HT1080 (cell line): ENCODE measurements at places on chromosomes 5 and 9. TPM values are rescaled to one million over a fixed set of nuclear protein-coding genes. Genes with fewer than 3 reads are reported as not detected.

FOXD4L6 gene
- 0.13 TPM in 1 of 2 replicates, not detected in the other for total RNA-seq

BSPRY gene
- not detected in 2 replicates for total RNA-seq

ARHGEF37 gene
- total RNA-seq: 0.02 and 0.03 TPM in 2 replicates

STC2 gene
- 39.2 and 48.6 TPM in 2 replicates for total RNA-seq

PCDHB8 gene
- not detected in 2 replicates for total RNA-seq

FBN2 gene
- total RNA-seq: 12.8 and 14.0 TPM in 2 replicates

SLC36A2 gene
- not detected in 2 replicates for total RNA-seq

EGFL7 gene
- total RNA-seq: 31.8 and 34.6 TPM in 2 replicates

DNA sequence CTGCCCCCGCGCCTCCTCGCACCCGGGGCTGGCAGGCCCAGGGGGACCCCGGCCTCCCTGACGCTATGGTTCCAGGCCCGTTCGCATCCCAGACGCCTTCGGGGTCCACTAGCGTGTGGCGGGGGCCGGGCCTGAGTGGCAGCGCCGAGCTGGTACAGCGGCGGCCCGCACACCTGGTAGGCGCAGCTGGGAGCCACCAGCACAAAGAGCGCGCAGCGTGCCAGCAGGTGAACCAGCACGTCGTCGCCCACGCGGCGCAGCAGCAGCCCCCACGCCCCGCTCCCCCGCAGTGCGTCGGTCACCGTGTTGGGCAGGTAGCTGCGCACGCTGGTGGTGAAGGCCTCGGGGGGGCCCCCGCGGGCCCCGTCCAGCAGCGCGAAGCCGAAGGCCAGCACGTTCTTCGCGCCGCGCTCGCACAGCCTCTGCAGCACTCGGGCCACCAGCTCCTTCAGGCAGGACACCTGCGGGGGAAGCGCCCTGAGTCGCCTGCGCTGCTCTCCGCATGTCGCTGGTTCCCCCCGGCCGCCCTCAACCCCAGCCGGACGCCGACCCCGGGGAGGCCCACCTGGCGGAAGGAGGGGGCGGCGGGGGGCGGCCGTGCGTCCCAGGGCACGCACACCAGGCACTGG lies 548 bp downstream of the TERT start:
- DNase-seq: no peak

DNA sequence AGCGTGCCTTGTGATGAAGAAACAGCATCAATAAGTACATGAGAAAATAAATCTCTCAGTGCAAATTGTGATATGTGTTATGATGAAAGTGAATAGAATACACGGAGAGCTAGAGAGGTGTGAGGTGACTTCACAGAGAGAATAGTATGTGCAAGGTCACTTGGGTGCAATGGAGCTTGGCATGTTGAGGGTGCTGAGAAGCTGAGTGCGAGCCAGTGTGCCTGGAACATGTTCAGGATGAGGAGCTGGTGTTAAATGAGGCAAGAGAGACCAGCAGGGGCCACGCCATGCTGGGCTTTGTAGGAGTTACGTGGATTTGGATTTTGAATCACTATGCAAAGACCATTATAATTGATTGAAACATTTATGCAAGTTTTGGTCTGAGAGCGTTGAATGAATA lies 12.8 kb upstream of the RPS23 start:
- DNase-seq: no peak

DNA sequence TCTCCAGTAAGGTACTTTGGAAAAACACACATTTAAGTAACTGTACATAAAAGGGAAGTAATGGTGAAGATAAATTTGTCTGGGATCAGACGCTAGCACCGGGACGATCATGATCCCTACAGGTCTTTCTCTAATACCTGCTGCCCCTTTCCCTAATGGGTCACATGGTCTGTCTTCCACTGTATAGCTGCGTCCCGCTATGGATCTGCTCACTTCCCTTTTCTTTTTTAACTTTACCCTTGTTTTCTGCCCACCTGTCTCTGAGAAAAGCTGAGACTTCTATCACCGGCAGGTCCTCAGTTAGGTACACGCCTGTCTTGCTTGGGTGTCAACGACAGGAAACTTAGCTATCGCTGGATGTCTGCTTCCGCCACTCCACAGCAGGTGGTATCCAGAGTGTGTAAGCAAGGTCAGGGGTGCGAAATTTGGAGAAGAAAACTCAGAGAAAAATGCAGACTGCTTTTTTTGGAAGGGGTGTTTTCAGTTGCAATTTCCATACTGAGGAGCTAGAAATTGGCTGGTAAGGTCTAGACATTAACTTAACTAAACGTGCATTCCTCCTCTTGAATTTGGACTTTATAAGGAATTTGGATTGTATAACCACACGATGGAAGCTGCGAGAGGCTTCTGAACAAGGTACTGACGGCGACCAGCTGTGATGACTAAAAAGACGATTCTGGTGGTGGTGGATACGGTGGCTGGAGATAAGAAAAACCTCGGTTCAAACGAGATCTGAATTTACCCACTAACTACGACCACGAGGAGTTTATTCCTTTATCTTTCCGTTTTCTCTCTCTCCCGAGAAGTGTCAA lies 1.1 kb upstream of the ICE1 start:
- no peak for DNase-seq

DNA sequence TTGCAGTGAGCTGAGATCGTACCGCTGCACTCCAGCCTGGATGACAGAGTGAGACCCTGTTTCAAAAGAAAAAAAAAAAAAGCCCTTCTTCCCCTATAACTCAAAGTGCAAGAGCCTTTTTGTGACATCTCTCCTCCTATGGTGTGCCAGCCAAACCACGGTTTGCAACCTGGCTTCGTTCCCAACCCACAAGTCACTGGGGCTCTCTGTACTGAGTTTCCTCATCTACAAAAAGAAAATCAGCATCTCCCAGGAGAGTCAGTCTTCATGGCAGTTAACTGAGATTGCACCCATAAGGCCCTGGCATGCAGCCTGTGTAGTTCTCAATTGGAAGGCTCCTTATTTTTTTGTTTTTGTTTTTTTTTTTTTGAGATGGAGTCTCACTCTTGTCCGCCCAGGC lies 14.8 kb downstream of the ODF2 start:
- peak; percentile 42 for DNase-seq

DNA sequence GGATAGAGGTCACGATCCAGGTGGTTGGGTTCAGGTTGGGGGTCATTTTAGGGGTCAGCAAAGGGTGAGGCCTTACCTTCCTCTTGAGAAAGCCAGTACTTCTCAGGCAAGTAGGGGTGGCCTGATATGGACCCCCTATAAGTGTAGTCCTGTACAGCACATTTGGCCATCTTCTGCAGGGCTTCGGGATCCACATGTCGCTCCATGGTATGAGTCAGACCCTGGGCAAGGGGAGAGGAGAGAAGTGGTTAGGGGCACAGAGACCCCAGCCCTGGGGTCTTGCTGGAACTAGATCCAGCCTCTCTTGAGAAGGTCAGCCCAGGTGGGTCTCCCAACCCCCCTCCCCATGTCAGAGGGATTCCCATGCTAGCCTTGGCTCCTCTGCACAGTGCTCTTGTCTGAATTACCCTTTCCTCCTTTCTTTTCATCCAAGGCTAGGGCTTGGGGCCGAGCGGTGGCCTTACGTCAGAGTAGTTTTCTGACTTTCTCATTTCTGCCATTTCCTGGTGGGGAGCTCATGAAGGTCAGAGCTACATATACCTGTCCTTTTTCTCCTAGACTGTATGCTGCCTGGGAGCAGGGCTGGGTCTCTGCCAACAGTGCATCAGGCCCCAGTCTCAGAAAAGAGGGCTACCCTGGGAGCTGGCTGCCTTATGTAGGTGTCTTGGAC lies 9.0 kb upstream of the MYORG start:
- no peak for DNase-seq

- DNase-seq: no peak
These were observed 30.9 kb downstream of the NTNG2 start for GRCh38 chr9:132192728-132193127.

GRCh38 chr9:123058834-123059233 lies 25.4 kb downstream of the GPR21 start:
- peak; percentile 57 for DNase-seq

DNA sequence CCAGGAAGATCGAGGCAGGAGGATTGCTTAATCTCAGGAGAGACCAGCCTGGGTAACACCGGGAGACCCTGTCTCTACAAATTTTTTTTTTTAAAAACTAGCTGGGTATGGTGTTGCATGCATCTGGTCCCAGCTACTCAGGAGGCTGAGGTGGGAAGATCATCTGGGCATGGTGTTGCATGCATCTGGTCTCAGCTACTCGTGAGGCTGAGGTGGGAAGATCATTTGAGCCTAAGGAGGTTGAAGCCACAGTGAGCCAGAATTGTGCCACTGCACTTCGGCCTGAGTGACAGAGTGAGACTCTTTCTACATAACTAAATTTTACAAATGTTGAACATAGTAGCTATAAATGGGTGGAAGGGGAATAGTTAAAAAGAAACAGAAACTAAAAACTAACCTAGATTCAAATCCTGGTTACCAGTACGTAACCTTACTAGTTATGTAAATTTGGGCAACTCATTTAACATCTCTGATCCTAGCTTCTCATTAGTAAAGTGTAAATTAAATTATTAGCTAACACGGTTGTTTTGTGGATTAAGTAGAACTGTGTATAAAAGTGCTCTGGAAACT lies 41.7 kb downstream of the TMEM161B start:
- DNase-seq: no peak

DNA sequence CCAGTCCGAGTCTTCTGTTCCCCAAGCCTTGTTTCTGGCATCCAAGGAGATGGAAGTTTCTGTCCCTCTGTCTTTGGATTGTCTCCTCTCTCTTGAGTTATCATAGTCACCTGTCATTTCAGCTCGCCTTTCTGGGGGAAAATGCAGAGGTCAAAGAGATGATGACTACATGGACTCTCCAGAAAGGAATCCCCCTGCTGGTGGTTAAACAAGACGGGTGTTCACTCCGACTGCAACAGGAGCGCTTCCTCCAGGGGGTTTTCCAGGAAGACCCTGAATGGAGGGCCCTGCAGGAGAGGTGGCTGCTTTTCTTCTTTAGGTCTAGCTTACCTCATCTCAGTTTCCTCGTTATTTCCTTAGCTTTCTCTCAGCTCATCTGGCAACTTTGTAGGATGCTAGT lies 25.1 kb downstream of the ERAP2 start:
- no peak for DNase-seq

GRCh38 chr9:21883642-21884041 lies 81.2 kb downstream of the MTAP start:
- no peak for DNase-seq

DNA sequence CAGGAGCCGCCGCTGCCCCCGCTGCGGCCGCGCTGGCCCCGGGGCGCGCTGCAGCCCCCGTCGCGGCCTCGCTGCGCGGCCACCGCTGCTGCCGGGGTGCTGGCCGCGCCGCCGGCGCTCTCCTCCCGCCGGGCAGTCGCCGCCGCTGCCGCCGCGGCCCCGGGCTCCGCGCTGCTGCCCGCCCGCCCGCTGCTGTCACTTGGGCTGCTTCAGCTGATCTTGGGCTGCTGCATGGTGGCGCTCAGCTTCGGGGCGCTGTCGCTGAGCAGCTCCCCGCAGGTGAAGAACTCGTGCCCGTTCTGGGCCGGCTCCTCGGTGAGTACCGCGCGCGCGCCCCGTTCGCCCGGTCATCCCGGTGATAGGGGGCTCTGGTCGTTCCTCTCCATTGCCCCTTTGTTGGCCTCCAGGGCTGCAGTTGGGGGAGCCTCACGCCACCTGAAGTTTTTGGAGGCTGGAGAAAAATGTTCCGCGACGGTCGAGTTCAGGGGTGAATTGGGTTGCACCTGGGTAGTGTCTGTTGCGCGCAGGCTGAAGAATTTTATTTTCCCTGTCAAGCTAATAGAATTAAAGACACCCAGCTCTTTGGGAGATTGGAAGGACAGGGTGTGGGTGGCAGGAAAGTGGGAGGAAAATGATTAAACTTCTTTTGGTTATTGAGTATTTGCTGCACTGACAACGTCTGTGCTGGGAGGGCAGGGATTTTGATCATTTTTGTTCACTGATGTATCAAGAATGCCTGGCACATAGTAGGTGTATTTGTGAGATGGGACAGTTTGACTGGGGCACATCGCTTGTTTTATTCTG lies 596 bp downstream of the ENTREP1 start:
- no peak for DNase-seq

GRCh38 chr9:96062031-96062430 lies 186.5 kb downstream of the ERCC6L2 start:
- DNase-seq: no peak

DNA sequence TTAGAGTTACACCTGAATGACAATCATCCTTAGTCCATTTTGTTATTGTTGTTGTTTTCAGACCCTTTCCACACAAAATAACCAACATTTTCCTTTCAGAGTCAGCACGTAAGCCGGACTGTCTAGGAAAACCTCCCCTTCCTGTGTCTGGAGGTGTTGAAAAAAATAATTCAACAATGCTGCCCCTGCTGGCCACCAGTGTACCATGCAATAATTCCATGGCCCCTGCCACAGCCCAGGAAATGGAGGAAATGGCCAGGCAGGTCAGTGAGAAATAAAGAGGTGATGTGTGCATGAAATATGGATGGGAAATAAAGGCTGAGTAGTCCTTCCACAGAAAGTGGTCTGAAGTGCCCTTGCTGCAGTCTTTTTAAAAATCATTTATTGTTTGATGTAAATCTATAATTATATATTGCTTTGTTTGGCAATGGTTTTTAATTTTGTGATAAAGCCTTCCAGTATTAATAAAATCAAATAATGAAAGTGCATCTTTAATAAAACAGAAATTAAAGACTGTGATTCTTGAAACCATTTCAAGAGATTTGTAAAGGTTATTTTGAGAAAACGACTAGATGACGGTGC lies 152.8 kb upstream of the PAPPA start:
- DNase-seq: peak; percentile 44

- peak; percentile 93 for DNase-seq
These were observed 118.4 kb downstream of the GDNF start for GRCh38 chr5:37721447-37721871.

- DNase-seq: peak; percentile 42
These were observed 322.8 kb upstream of the RFX3 start for GRCh38 chr9:3848445-3849114.

- DNase-seq: no peak
These were observed 85.5 kb upstream of the SPIN1 start for GRCh38 chr9:88302579-88303324.

GRCh38 chr5:124001036-124001615 lies 489.1 kb downstream of the CSNK1G3 start:
- no peak for DNase-seq

- no peak for DNase-seq
These were observed 75.6 kb upstream of the PRSS3 start for GRCh38 chr9:33719581-33720374.

GRCh38 chr9:87381050-87381711 lies 116.5 kb upstream of the DAPK1 start:
- no peak for DNase-seq

DNA sequence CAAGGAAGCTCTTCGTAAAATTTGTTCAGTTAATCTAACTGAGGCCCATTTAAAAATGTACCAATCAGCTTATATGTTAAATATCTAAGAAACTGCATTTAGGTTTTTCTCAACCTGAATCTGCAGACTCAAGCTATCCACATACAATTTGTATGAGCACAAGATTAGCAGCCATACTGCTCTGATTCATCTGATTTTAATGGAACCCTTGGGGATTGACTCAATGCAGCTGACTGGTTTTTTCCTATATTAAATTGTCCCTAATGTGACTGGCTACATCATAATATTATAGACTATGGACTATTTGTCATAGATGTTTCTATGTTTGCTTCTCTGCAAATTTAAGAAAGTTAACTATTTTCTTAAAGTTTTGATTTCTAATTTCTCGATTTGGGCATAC lies 451.0 kb upstream of the TUSC1 start:
- DNase-seq: no peak

GRCh38 chr9:101485924-101486692 lies 47.5 kb upstream of the RNF20 start:
- no peak for DNase-seq
